ENCODE measurements at places on chromosomes 3 and 15.

DNA sequence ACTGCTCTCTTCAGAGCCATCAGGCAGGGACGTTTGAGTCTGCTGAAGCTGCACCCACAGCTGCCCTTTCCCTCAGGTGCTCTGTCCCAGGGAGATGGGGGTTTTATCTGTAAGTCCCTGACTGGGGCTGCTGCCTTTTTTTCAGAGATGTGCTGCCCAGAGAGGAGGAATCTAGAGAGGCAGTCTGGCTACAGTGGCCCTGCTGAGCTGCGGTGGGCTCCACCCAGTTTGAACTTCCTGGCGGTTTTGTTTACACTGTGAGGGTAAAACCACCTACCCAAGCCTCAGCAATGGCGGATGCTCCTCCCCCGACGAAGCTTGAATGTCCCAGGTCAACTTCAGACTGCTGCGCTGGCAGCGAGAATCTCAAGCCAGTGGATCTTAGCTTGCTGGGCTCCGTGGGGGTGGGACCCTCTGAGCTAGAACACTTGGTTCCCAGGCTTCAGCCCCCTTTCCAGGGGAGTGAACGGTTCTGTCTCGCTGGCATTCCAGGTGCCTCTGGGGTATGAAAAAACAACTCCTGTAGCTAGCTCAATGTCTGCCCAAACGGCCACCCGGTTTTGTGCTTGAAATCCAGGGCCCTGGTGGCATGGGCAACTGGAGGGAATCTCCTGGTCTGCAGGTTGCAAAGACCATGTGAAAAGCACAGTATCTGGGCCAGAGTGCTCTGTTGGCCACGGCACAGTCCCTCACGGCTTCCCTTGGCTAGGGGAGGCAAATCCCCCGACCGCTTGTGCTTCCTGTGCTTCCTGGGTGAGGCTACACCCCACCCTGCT, 21.1 kb upstream of the ST6GAL1 start:
- DNase-seq = peak; percentile 82

DNA sequence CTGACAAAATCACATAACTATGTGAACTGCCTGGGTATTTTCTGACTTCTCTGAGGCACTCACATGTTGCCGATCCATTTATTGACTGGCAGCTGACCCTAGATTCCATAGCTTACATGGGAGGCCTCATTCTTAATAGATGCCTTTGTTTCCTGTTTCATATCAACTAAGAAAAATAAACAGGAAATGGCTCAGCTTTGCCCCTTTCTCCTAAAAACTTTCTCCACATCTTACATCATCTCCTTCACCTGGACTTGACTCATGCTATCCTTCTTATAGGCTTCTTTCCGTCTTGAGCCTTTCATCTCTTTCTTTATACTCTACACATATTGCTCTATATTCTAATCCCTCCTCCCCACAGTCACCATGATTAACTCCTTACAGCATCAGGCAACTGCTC, 38.0 kb downstream of the TXNRD3 start:
- no peak for DNase-seq

DNA sequence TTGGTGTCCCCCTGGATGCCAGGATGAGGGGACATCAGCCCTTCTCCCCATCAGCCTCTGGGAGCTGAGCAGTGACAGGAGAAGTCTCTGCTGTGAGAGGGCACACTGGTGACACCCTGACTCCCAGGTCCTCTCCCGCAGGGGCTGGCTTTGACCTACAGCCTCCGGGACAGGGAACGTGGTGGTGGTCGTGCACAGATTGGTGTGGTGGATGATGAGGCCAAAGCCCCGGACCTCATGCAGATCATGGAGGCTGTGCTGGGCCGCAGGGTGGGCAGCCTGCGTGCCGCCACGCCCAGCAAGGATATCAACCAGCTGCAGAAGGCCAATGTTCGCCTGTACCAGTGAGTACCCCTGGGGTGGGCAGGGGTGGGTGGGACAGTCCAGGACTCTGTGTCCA, 6.8 kb downstream of the VILL start:
- DNase-seq = no peak

GRCh38 chr15:78421238-78421965, 16.6 kb upstream of the IREB2 start:
- DNase-seq = no peak

DNA sequence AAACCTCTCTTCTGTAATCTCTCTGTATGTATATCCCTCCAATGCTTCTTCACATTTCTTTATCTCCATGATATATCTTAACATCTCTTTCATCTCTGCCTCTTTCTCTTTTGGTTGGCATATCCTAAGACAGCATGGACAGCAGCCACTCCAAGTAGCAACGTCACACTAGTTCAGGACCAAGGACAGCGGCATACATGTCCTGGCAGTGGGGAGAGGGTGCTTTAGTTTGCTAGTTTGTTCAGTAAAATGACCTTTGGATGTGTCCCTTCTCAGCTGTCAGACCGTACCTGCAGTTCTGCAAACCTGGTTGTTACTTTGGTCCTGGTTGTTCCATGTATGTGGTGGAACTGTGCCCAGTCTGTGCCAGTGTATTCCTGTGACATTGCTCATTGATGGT, 225.6 kb upstream of the ROPN1 start:
- DNase-seq = peak; percentile 37

DNA sequence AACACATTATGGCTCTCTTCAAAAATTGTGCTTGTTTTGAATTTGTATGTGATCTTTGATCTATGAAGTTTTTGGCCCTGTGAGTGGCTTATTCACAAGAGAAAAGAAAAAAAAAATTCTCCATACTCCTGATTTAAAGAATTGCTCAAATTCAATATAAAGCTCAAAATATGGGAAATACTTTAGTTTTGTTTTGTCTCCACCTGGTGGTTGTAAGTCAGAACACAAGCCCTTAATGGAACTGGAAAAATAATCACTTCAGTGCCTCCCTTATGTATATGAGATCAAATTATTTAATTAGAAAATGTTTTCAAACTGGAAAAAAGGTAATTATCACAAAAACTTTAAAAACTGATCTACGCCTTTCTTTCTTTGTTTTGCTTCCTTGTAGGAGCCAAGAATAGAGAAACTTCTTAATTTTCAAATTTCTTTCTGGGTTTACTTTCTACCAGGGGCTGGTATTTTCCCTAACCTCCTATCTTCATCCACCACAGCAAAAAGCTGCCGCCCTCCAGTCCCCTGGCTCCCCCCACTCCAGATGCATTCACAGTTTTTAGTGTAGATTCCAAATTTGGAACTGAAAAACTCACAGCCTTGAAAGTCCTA, 50.6 kb downstream of the SERP1 start:
- no peak for DNase-seq

DNA sequence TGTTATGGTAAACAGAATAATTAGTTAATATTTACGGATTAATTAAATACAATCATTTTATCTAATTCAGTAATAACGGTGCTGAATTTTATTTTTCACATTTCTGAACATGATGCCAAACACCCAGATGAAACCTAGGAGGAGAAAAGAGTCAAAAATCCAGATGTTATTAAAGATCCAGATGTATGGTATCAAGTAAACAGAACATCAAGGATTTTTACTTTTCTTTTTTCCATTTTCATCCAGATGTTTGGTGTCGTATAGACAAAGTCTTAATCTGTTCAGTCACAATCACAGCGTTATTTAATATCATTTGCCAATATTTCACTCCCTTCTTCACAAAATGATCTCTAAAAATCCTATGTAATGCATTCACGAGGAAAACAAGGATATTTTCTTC, 64.0 kb upstream of the NR2F2 start:
- DNase-seq = no peak

GRCh38 chr3:97835761-97836160, 13.9 kb downstream of the CRYBG3 start:
- no peak for DNase-seq

- no peak for DNase-seq
These were observed 76.7 kb upstream of the FAM3D start for GRCh38 chr3:58743296-58743695.

GRCh38 chr3:157257101-157257500, 97.2 kb upstream of the CCNL1 start:
- no peak for DNase-seq

DNA sequence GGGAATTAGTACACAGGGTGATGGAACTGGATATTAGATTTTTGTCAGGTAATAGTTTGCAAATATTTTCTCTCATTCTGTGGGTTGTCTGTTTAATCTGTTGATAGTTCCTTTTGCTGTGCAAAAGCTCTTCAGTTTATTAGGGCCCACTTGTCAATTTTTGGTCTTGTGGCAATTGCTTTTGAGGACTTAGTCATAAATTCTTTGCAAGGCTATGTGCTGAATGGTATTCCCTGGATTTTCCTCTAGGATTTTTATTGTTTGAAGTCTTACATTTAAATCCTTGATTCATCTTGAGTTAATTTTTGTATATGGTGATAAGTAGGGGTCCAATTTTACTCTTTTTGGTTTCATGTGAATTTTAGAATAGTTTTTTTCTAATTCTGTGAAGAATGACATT, 111.3 kb downstream of the ARRDC4 start:
- no peak for DNase-seq

DNA sequence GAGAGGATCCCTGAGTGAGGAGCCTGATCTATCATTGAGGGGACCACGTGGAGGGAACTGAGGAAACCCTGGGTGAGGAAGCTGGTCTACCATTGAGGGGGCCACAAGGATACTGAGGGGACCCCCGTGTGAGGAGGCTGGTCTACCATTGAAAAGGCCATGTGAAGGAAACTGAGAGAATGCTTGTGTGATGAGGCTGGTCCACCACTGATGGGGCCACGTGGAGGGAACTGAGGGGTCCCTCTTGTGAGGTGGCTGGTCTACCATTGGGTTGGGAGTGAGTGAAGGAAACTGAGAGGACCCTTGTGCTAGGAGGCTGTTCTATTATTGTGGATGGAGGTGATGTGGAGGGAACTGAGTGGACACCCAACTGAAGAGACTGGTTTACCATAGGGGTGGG, 161.3 kb downstream of the FBLN2 start:
- DNase-seq = peak; percentile 6

DNA sequence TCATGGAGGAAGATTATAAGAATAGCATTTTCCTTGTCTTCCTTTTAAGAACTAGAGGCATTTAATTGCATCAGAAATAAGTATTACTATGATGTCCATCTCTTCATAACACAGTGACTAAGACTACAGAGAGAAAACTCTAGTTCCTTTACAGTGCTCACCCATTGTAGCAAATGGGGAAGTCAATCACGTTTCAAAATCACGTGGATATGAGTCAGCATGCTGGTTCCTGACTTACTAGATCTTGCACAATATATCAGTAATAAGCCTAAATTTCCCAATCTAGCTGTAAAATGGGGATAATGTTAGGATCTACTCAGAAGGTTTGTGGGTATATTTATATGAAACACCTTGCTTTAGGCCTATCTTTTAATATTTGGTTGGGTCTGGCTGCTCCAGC, 254.8 kb upstream of the EOMES start:
- no peak for DNase-seq

DNA sequence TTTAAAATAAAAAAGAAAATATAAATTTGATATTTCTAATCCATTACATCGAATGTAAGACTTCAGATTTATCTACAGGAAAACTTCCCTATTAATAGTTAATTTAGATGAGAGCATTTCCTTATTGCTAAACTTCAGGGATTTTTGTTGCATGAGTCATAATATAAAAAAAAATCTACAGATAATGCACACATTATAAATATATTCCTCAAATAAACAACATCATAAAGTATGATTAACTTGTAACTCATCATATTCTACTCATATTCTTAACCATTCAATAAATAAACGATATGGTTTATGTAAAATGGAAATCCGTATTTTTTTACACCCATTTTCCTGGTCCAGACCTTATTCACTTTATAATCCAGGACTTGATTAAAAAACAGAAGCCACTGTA, 477.0 kb downstream of the EPHA3 start:
- no peak for DNase-seq

GRCh38 chr3:45972534-45973402, 22.9 kb downstream of the FYCO1 start:
- DNase-seq = no peak

DNA sequence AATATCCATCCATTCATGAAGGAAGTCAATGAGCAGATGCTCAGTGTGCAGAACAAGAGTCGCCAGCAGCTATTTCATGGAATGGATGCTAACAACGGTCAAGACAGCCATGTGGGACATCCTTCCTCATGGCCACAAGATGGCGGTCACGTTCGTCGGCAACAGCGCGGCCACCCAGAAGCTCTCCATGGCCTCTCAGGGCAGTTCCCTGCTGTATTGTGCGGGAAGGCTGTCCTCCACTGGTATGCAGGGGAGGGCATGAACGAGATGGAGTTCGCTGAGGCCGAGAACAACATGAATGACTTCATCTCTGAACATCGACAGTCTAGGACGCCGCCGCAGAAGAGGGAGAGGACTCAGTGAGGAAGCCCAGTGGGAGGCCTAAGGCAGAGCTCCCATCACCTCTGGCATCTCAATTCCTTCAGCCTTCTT, 208.3 kb downstream of the TJP1 start:
- DNase-seq = no peak

GRCh38 chr3:141240286-141240685, 8.7 kb downstream of the PXYLP1 start:
- DNase-seq = no peak

DNA sequence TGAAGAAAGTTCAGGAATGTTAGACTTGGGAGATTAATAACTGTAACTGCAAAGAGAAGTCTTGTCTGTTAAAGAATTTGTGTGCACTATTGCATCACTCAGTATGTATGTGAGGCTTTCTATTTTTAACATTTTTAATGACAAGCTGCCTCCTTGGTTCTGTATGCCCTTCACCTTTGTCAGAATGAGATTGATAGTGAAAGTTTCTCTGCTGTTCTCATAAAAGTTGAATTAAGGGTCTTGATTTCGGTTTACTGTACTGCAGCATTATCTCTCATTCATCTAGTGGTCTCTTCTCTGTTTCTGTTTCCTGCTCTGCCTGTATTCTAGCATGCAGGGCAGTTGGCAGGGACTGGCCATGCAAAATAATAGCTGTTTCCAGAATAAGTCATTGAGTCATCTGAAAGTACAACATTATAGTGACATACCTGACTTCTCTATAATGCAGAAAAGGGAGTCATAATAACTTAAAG, 454.9 kb downstream of the IL5RA start:
- DNase-seq = no peak

- DNase-seq = peak; percentile 38
These were observed 162.7 kb downstream of the STT3B start for GRCh38 chr3:31695280-31696008.

DNA sequence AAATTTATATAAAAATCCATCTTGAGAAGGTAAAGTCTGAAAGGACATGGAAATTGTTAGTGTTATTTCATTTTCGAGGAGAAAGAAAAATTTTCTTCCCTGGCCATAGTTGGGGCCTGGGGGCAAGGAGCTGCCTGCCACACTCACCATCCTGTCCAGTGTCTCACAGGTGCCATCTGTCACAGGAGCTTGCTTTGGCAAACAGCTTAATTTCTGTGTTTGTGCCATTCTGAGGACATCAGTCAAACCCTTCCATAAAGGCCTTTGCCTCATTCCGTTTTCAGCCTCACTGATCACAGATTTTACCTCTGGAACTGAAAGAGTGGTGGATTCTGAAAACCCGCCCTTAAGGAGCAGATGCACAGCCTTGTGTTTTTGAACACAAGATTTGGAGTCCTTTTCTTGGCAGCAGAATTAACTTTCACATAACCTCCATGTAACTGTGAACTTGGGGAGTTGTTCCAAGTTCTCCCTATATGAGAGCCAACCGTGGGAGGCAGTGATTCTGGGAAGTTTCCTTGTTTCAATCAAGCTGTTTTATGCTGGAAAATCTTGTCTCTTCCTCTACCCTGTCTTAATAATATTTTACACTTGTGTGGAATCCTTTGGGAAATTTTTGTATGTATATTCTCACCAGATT, 254.7 kb downstream of the CACNA2D3 start:
- no peak for DNase-seq
